ENCODE measurements at places on chromosomes 12 and 14.

- DNase-seq = no peak
These were observed 396.3 kb downstream of the SYT1 start for GRCh38 chr12:79260923-79261322.

DNA sequence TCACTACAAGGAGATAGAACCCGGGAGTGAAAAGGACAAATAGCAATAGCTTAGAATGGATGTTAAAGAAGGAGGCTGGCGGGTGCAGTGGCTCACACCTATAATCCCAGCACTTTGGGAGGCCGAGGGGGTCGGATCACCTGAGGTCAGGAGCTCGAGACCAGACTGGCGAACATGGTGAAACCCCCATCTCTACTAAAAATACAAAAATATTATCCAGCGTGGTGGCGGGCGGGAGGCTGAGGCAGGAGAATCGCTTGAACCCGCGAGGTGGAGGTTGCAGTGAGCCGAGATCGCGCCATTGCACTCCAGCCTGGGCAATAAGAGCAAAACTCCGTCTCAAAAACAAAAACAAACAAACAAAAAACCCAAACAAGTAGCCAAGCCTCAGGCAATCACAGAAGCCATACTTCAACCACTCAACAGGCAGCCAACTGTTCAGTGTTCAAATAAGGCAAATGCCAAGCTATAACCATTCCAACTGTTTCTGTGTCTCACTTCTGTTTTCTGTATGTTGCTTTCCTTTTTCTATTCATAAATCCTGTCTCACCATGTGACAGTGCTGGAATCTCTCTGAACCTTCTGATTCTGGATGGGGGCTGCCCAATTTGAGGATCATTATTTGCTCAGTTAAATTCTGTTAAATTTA, 3.9 kb upstream of the SPTLC2 start:
- no peak for DNase-seq

- no peak for DNase-seq
These were observed at the start of gene FLRT2 for GRCh38 chr14:85529803-85530574. Gene FLRT2 (plus strand): TSS chr14:85530144. CDS start chr14:85621515, 91,371 bp downstream.

DNA sequence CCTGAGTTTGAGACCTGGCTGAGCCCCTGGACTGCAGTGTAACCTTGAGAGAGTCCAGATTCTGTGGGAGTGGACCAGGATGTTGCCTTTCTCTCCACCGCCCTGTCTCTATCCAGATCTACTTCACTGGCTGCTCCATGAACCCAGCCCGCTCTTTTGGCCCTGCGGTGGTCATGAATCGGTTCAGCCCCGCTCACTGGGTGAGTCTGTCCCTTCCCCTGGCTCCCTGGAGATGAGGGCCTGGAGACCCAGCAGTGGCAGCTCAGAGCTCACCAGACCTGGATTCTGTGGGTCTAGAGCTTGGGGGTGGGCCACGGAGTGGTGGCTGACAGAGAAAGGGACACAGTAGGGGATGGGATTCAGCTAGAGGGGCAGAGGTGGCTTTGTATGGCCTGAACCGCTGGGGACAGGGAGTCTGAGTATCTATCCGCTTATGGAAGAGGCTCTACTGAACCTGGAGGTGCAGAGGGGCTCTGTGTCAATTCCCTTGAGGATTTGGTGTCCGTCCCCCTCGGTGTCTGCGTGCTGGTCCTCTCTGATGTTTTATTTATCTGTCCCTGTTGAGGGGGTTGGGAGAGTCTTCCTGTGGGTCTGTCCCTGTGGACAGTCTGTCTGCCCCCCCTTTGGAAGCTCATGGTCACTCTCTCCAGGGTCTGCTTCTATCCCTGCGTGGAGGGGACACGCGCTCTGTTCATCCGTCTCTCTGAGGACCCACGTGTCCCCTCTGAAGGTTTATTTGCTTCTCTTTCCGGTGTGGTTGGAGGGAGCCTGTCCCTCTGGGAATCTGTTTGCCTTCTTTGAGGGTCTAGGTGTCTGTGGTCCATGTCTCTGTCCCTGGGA, 2.5 kb downstream of the AQP5 start:
- DNase-seq = no peak

GRCh38 chr14:63164108-63164683, 40.0 kb upstream of the RHOJ start:
- no peak for DNase-seq

- DNase-seq = peak; percentile 35
These were observed 9.4 kb upstream of the WNT5B start for GRCh38 chr12:1619587-1619986.

DNA sequence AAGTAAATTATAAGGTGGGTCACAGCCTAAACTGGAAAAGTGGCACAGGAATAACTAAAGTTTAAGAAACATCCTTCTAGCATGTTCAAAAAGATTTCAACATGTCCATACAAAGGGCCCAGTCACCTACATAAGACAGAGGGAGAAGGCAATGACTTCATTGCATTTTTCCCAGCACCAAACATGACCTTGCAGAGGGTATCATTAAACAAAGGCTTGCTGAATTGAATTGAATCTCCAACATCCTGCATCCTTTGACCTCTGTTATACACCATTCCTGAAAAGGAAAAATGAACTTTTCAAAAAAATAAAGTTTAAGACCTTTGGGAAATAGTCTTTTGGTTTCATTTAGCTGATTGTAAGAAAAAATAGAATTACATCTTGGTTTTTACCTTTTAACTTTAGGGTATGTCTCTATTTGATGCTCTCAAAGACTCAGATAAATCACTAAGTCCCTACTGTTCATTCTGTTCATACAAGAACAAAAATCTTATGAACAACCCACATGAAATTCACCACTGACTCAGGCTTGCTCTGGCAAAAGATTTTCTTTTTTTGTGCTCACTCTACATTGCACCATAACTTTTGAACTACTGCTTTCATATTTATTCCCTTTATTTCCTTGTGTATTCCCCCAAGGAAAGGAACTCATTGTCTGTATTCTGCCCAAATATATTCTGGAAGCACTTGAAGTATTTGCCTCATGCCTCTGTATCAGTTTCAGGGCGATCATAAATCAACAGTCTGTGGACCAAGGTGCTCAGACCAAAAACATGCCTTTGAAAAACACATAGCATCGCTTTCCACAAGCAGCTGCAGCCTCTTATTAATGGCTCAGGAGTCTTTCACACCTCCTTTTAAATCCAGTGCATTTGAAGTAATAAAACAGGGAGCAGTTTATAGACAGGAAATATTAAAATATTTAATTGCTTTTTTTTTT, 121.7 kb downstream of the DUSP6 start:
- no peak for DNase-seq

GRCh38 chr12:110431957-110432587, 18.1 kb downstream of the ARPC3 start:
- DNase-seq = no peak

GRCh38 chr12:94078138-94078723, 70.1 kb upstream of the PLXNC1 start:
- no peak for DNase-seq

DNA sequence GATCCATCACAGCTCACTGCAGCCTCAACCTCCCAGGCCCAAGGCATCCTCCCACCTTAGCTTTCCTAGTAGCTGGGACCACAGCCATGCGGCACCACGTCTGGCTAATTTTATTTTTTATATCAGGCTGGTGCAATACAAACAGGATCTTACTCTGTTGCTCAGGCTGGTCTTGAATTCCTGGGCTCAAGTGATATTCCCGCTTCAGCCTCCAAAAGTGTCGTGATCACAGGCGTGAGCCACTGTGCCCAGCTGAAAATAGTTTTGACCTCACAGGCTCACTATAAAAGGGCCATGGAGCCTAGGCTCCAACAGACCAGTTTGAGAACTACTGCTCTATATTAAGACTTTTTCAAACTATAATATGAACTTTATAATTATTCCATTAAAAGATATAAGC, 37.3 kb downstream of the SNX6 start:
- DNase-seq = no peak

DNA sequence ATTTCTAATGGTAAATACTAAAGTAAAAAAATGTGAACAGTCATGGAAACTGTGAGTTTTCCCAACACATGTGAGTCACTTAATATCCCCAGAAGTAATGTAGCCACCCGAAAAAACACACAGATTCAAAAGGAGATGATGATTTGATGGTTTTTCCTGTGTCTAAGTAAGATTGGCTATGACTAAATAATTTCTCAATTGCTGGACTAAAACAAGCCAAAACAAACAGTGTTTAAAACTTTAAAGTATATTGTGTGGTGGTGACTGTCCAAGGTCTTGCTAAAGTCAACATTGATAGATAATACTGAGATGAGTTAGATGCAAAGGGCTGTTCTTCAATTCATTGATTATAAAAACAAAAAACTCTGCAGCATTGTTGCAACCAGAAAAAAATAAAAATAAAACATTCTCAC, 89.6 kb upstream of the SOX5 start:
- no peak for DNase-seq

GRCh38 chr12:104583301-104583700, 126.6 kb downstream of the CHST11 start:
- DNase-seq = no peak

GRCh38 chr14:72619111-72619571, 274.8 kb downstream of the DPF3 start:
- DNase-seq = no peak

DNA sequence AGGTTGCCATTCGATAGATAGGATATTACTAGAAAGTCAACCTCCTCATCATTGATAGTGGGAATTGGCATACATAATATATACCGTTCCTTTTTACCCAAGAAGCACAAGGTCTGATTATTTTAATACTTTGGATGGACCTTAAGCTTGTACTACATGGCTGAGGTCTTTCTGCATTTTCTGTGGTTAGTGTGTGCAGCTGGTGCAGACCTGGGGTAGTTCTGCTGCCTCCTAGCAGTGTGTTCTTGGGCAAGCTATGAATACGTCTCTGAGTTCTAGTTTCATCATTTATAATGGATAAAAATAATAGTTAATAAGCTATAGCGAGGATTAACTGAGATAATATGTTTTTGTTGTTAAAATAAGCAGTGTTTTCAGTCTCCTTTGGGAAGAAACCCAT, 2.2 kb downstream of the ZDHHC17 start:
- no peak for DNase-seq

GRCh38 chr14:55125403-55125802, 3.6 kb upstream of the LGALS3 start:
- DNase-seq = no peak

GRCh38 chr14:35342489-35343010, 50.4 kb downstream of the PSMA6 start:
- no peak for DNase-seq

GRCh38 chr14:29459969-29460560, 467.6 kb downstream of the PRKD1 start:
- DNase-seq = no peak

GRCh38 chr12:125093681-125094330, 28.6 kb downstream of the AACS start:
- DNase-seq = no peak

GRCh38 chr12:85006206-85006605, 29.9 kb downstream of the TSPAN19 start:
- no peak for DNase-seq

- no peak for DNase-seq
These were observed 6.6 kb upstream of the IKZF4 start for GRCh38 chr12:56014205-56014604.

DNA sequence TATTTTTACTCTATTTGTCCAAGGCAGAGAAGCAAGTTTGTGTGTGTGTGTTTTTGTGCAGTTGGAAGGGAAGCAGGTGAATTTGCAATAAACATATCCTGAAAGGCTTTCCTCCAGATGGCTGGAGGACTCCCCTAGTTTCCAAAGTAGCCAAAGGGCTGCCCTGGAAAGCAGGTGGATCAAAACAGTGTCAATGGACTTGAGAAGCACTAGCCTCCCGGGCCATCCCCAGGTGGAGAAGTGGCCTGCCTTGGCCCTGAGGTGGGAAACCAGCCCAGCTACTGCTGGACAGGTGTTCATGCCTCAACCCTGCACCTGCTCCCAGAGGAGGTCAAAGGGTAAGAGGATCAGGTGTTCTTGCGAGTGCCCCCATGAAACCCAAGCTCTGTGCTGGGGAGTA, 1046.9 kb downstream of the VRK1 start:
- no peak for DNase-seq

DNA sequence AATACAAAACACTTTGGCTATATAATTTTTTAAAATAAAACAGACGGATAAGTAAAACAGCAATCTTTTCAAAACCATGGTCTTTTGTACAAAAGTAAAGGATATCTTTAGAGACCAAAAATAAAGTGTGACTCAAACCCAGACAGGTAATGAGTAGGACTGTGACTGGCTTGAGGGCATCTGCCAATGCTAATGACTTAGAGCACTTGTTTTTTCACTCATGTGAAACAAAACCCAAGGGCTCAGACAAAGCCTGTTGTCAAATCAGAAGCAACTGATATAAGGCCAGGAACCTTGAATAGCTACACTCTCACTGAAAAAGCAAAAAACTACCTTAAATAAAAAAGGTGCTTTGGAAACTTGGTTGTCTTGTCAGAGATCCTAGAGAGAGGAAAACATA, 357.4 kb downstream of the TMEM117 start:
- DNase-seq = no peak

GRCh38 chr12:50677858-50678257, 86.0 kb upstream of the ATF1 start:
- DNase-seq = no peak

GRCh38 chr12:113247123-113248050, 26.1 kb downstream of the TPCN1 start:
- no peak for DNase-seq

DNA sequence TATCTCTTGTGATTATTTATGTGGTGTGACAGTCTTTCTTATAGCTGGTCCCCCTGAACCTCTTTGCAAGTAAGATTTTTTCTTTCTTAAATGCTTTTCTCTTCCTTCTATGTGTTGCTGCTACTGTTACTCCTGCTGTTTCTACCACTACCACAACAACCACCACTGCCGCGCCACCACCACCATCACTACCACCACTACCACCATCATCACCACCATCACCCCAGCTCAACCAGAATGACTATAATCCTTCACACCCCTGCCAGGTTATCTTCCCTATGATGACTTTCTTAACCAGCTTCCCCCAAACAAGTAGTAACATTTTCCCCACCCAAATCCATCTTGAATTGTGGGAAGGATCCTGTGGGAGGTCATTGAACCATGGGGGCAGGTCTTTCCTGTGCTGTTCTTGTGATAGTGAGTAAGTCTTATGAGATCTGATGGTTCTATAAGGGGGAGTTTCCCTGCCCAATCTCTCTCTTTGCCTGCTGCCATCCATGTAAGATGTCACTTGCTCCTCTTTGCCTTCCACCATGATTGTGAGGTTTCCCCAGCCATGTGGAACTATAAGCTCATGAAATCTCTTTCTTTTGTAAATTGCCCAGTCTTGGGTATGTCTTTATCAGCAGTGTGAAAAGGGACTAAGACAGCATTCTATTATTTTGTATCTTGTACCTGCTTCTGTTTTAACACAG, 52.2 kb downstream of the CHST11 start:
- DNase-seq = no peak

GRCh38 chr12:2094597-2094996, 41.8 kb downstream of the CACNA1C start:
- DNase-seq = no peak

GRCh38 chr14:24042746-24043145, 9.1 kb upstream of the CARMIL3 start:
- DNase-seq = no peak

DNA sequence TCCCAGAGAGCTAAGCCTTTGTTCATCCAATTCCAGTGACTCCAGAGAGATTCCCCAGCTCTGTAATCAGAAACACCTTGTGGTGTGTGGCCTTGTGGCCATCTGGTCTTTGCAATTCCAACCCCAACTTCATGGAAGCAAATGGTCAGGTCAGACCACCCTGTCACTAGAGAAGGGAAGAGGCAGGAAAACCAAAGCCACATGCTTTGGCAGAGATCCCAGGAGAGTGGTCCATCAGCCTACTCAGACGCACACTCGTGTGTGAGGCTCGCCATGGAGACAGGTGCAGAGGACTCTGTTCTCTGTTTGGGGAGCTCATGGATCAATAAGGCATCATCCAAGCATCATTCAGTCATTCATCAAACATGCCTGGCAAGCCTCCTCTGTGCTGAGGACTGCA, 46.2 kb upstream of the TUNAR start:
- no peak for DNase-seq

GRCh38 chr14:25488961-25489360, 439.0 kb upstream of the STXBP6 start:
- DNase-seq = no peak

All from globus pallidus (tissue), 1 donor.